Hypothalamus (tissue), 51 donors: ENCODE measurements at places on chromosomes 16 and 17.
A peak's percentile ranks its signal among the peaks of the same experiment; 100 is the strongest.

DNA sequence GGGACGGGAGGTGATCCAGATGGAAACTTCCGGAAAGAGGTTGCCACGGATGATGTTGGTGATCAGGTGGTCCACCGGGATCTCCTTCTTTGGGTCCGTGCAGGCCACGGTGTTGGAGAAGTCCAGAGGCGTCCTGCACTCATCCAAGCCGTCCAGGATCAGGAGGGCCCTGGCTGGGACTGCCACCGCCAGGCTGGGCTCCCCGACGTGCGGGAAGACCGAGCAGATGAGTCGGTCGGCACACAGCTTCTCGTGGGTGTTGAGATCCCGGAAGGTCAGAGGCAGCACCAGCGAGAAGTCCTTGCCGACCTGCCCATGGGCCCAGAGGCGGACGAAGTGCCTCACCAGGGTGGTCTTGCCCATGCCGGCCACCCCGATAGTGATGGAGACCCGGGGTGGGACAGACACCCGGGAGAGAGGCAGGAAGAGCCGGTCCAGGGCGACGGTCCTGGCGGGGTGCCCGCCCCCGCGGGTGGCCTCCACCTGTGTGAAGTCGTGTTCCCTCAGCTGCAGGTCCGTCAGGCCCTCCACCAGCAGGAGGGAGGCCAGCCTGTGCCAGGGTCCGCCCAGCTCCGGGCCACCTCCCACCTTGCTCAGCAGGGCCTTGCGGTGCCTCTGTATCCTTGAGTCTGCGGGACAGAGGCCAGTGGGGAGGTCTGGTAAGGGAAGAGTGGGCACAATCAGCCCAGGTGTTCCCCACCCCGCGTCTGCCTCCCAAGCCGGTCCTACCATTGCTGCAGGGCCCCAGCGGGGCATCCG lies 12.9 kb downstream of the NLRC3 start:
- no peak for DNase-seq

DNA sequence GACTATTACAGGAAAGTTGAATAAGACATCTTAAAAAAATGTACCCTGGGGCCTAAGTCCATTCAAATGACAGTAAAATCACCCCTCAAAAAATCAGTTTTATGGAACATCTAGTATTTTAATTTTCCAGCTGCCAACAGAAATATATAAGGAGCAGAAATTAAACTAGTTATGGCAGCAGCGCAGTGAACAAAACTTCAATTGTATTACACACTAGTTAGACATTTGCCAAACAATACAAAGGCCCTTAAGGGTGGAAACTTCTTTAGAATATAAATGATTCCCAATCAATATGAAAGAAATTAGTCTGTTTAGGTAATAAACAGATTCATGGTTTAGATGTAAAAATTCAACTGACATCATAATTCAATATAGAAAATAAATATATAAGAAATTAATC lies 18.1 kb upstream of the RFFL start:
- DNase-seq: no peak

- no peak for DNase-seq
Observed at GRCh38 chr17:60610473-60610872, 10.5 kb downstream of the PPM1D start.

DNA sequence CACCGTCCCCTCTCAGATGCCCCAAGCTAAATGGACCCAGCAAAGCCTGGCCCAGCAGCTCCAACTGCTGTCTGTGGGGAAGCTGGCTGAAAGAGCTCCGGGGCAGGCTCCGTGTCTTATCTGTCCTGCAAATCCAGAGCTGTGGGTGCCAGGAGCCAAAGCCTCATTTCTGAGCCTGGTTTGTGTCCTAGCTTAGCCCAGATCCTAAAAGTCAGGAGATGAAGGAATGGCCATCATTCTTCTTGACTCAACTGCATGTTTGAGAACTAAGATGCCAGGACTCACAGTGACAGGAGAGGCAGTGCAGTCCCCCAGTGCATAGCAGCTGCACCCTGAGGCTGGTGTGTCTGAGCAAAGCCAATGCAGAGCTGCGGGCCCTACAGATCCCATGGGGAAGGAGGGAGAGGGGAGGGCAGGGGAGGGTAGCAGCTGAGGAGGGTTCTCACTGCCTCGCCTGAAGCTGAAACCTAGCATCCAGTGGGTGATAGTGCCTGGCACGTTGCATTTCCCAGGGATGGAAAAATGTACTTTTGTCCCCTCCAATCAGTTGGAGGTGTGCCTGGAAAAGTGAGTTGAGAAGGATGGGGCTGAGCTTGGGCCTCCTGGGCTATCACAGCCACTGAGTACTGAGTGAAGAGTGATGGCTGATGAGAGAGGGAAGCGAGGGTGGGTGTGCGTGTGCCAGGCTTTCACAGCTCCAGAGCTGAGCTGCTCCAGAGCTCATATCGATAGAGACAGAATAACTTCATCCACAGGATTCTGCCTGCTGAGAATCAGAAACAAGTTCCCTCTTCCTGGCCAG lies 24.5 kb upstream of the CD300E start:
- DNase-seq: no peak

DNA sequence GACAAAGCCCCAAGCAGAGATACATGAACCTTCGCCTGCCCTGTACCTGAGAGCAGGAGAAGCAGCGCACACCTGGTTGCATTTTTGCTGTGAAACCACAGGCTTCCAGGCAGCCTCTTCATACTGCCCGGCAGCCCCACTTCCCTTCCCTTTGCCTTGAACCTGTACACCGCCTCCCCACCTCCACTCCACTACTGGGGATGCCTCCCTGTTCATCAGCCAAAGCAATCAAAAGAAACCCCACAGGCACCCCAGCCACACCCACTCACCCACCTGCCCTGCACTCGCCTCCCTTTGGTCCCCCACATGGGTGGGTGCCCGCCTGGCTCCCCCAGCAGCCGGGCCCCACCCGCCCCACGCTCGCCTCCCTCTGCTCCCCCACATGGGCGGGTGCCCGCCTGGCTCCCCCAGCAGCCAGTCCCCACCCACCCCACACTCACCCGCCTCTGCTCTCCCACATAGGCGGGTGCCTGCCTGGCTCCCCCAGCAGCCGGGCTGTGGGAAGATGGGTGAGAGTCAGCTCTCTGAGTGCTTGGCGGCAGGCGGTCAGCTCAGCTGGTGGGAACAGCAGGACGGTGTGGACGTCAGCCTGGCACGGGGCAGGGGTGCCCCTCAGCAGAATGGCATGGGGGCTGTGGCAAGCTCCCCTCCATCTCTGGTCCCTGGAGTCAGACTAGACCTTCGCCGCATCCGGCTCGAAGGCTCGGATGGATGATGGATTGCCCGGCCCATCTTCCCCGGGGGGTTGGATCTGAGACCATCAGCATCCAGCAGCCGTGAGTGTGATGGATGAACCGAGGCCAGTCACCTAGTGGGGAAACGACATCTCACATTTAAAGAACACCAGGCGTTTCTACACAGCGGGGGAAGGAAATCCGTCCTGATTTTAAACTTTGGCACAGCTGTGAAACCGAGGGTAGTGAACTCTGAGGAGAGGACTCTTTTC lies 135.6 kb downstream of the BANP start:
- no peak for DNase-seq

DNA sequence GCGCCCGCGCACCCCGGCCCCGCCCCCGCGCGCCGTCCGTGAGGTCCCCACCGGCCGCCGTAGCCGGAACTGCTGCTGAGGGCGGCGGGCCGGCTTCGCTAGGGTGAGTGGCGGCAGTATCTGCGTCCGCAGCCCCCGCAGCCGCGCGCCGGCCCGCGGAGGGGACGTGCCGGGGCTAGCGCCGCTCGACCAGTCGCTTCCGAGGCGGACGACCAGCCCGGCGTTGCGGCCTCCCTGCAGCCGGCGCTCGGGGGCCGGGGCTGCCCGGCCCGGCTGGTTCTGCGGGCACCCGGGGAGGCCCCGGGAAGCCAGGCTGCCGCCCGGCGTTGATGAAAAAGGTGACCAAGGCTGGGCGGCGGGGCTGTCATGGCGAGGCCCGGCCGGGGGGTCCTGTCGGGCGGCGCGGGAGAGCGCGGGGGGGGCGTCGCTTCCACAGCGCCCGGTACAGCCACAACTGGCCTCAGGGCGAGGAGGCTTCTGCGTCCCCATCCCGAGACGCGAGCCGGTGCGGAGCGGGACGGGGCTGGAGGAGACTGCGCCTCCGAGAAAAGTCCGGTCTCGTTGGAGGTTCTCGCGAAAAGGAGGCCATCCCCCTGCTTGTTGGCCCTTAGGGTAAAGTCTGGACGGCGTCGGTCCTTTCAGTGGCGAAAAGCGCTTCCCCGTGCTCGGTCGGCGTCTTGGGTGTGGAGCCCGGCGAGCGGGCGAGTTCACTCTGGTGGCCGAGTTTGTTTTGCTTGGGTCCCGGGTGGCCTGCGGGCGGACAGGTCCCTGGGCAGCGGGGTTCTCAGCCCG lies at the start of gene CRAMP1:
TSS of gene CRAMP1 (plus strand) at position 41 of the 792 bp plus-strand sequence. CDS start 2,280 bp downstream, outside the sequence.
- DNase-seq: no peak

DNA sequence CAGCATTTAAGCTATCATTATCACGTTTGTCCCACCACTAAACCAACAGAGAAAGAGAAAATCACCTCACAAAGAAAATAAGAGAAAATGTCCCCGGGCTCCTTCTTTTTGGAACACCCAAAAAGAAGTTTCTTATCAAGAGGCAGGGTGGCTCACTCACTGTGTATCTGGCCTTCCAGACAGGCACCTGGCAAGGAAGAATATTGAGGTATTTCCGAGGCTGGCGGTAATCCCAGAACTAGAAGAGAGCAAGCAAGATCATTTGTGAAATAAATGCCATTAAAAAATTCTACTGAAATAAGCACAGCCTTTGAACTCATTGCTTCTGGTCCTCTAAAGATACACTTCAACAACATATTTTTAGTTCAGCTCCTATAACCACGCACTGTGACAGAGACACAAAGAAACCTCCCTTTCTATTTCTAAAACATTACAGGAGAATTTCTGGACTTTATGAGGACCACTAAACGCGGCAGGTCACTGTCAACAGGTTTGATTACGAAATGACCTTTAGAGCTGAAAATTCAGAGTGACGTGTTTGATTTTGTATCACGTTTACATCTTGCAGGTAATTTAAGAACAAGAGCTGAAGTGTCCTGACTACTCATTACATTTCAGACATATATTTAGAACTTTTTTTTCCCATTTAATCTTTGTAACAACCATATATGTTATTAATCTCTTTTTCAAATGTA lies 61.0 kb downstream of the WDR59 start:
- DNase-seq: no peak

- no peak for DNase-seq
Observed at GRCh38 chr16:13083681-13084080, 182.3 kb downstream of the SHISA9 start.

DNA sequence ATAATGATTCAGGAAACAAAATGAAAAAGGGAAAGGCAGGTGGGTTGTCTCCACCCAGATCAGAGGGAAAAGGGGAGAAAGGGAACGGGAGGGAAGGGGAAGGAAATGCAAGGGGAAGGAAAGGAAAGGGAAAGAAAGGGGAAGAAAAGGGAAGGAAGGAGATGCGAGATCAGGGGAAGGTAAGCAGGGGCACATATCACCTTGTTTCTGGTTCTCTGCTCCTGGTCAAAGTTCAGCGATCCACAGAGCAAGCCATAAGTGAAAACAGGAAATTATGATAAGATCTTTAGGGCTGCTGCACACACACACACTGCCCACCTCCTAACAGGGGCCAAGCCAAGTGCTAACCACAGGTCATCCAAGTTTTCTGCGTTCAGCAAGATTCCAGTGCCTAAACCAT lies 37.5 kb upstream of the GRIN2A start:
- DNase-seq: no peak

DNA sequence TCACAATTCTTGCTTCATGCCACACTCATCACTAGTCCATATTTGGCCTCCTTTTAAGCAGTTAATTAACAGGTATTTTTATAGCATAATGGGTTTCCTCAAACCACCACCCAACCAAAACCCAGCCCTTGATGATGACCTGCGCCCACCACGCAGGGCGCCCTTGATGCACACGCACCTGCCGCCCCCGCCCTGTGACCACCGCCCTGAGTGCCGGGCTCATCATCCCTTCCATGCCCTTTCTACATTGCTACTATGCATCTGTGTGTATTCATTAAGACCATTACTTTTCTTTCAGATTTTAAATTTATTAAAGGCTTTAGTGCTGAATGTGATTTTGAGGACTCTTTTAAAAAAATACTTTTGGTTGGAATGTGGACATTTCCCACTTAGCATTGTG lies 204.8 kb upstream of the CHMP6 start:
- no peak for DNase-seq

DNA sequence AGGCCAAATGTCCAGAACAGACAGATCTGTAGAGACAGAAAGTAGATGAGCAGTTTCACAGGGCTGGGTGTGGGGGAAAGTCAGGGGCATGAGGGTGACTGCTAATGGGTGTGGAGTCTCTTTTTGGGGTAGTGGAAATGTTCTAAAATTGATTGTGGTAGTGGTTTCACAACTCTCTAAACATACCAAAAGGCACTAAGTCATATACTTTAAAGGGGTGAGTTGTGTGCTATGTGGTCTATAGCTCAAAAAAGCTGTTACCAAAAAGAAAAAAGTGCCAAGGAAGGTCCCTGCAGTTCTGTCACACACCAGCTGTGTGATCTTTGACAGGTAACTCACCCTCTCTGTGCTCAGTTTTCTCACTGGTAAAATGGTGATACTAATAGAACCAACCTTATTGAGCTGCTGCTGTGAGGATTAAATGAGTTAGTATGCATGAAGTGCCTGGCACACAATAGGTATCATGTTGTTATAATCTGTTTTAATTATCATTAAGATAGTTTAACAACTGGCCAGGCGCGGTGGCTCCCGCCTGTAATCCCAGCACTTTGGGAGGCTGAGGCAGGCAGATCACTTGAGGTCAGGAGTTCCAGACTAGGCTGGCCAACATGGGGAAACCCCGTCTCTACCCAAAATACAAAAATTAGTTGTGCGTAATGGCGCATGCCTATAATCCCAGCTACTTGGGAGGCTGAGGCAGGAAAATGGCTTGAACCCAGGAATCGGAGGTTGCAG lies 10.3 kb downstream of the ITGAX start:
- no peak for DNase-seq

DNA sequence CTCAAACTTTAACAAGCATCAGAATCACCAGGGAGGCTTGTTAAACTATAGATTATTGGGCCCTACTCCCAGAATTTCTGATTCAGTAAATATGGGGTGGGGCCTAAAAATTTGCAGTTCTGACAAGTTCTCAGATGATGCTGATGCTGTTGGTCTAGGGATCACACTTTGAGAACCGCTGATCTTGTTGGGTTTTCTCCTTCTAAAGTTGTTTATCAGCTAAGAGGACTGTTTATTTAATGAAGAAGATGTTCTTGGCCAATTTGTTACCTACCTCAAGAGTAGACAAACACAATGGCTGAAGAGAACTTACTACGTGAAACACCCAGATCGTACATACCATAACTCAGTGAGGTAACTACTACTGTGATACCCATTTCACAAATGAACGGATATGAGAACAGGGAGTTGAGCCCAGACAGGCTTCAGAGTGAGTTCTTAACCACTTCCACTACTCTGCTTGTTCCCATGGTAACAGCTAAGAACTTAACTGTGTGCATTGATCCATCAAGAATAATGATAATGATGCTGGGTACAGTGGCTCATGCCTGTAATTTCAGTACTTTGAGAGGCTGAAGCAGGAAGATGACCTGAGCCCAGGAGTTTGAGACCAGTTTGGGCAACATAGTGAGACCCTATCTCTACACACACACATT lies 85.3 kb upstream of the NSRP1 start:
- DNase-seq: no peak

GRCh38 chr17:79400989-79401703 lies 209.7 kb downstream of the RBFOX3 start:
- peak; percentile 20 for DNase-seq

- DNase-seq: no peak
Observed at GRCh38 chr17:34565713-34566112, 13.7 kb upstream of the TMEM132E start.
